ENCODE measurements at places on chromosomes 13 and 19. TPM values are rescaled to one million over a fixed set of nuclear protein-coding genes. Genes with fewer than 3 reads are reported as not detected.

Gene MRPS31
- 13.3 TPM for total RNA-seq

Gene ETV2
- not detected for total RNA-seq

GRCh38 chr13:113076681-113077401 is 28.8 kb upstream of the F7 start:
- no peak for DNase-seq

GRCh38 chr13:106996867-106997618 is 429.1 kb upstream of the ARGLU1 start:
- no peak for DNase-seq
